ENCODE measurements at places on chromosomes 3 and 15. TPM values are rescaled to one million over a fixed set of nuclear protein-coding genes. Genes with fewer than 3 reads are reported as not detected.

The XCR1 gene
- total RNA-seq = not detected

The SLC22A13 gene
- total RNA-seq = 0.94 TPM

The MYLK gene
- 15.1 TPM for total RNA-seq

The PDIA3 gene
- total RNA-seq = 34.3 TPM

The PLA2G4B gene
- total RNA-seq = 2.5 TPM

The ANKUB1 gene
- total RNA-seq = 0.78 TPM

The NEK10 gene
- 25.7 TPM for total RNA-seq

The XIRP1 gene
- not detected for total RNA-seq

The CCDC54 gene
- total RNA-seq = 0.16 TPM

The SLC25A36 gene
- 228 TPM for total RNA-seq

The RAB27A gene
- 7.6 TPM for total RNA-seq

The CFAP161 gene
- total RNA-seq = 2.7 TPM

The PRR20G gene
- not detected for total RNA-seq

DNA sequence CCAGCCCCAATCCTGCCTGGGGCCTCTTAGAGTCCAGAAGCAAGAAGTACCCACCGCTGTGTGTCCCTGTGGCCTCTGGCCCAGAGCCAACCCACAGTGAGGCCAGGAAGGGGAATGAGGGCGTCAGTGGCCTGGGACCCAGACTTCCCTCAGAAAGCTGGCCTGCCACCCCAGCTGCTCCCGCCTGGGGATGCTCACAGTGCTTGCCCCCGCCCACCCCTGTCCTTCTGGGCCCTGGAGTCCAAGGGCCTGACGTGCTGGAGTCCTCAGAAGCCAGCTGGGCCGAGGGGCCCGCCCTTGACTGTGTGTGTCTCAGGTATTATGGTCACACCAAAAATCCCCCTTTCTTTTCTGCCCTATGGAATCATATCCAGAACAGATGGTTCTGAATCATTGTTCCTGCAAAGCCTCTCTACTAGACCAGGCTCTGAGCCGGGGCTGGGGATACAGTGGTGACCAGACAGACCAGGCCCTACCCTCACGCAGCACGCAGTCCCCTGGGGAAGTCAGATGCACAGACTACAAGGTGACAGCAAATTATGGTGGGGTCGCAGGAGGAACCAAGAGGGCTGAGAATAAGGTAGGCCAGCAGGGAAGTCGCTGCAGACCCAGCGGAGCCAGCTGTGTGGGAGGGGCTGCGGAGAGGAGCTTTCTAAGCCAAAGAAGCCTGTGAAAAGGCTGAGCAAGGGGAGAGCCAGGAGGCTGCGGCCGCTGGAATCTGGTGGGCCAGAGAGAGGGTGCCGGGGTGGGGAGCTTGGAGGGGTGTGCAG is 99.1 kb downstream of the VGLL4 start:
- DNase-seq = no peak

- DNase-seq = no peak
These were observed 53.5 kb upstream of the CPNE4 start for GRCh38 chr3:132088291-132088690.

DNA sequence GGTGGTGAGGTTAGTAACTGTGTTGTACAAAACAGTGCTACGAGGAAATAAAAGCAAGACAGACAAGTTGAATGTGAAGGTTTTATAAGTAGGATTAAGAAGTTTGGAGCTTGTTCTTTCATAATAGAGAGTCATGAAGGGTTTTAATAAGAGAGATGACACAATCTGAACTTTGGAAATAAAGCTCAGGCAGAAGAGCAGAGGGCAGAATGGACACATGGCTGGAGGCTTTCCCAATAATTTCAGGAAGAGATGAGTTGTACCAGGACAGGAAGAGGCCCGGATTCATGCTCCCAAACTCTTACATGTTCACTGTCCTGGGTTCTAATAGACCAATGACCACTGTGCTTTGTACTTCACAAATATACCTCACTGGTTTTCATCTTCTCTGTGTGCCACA is 194.8 kb downstream of the SLC9A9 start:
- DNase-seq = no peak

GRCh38 chr3:66501483-66502244 is 842 bp upstream of the LRIG1 start:
- DNase-seq = no peak

DNA sequence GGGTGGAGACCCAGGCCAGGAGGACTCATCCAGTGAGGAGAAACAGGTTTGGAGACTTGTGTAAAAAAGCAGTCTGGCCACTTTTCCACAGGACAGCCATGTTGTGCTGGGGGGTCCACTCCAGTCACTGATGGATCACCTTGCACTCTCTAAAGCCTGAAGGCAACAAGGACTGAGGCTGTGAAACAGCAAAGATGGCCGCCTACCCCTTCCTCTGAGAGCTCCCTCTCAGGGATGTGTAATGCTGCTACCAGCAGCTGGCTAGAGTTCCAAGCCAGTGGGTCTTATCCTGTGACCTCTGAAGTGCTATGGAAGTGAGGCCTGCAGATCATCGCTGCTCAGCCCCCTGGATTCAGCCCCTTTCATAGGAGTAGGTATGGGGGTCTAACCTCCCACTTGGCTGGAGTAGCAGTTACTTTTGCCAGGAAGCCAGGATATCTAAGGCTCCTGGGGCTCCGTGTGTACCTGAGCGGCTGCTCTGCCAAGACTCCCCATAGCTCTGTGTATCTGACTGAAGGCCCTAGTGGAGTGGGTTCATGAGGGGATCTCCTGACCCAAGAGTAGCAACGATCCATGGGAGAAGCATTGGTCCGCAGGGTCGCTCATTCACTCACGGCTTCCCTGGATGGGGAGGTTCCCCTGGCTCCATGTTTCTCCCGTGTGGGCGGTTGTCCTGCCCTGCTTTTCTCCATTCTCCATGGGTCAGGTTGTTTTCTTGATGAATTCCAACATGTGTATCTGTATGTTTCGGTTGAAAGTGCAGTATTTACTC is 69.9 kb upstream of the TNFSF10 start:
- DNase-seq = no peak

- no peak for DNase-seq
These were observed 5.6 kb upstream of the ASB14 start for GRCh38 chr3:57298041-57298440.

- DNase-seq = no peak
These were observed 53.3 kb downstream of the SLC6A6 start for GRCh38 chr3:14455571-14456317.

DNA sequence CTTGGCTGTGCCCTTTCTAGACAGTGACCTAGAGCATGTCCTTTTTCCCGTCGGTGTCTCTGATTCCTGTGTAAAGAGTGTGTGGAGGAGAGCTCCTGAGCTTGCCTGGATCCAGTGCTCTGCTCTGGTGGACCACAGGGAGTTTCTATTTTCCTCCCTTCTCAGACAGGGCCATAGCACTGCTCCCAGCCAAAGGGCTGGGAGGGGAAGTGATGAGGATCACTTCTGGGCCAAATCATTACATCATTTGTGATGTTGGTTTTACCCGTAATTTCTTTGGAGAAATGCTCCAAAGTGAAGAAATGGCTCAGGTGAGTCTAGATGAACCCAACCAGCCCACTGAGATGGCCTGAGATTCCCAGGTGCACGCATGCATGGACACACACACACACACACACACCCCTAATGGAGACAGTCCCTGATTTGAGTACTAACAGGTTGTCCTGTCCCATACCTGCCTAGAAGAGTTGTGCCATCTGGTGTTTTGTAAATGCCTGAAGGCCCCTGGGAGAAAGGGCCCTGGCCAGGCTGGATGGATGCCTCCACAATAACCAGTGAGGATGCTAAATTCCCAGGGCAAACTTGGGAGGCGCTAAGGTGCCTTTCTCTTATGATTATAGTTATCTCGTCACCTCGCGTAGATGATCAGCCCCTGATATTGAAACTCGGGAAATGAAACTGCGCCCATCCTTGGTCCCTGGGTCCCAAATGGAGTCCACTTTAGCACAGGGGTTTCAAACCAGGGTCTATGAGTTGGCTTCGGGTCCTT is 86.9 kb downstream of the ASB7 start:
- DNase-seq = no peak

GRCh38 chr15:53872410-53872809 is 105.8 kb upstream of the UNC13C start:
- DNase-seq = no peak

- DNase-seq = no peak
These were observed 104.3 kb downstream of the OXNAD1 start for GRCh38 chr3:16369276-16369675.

DNA sequence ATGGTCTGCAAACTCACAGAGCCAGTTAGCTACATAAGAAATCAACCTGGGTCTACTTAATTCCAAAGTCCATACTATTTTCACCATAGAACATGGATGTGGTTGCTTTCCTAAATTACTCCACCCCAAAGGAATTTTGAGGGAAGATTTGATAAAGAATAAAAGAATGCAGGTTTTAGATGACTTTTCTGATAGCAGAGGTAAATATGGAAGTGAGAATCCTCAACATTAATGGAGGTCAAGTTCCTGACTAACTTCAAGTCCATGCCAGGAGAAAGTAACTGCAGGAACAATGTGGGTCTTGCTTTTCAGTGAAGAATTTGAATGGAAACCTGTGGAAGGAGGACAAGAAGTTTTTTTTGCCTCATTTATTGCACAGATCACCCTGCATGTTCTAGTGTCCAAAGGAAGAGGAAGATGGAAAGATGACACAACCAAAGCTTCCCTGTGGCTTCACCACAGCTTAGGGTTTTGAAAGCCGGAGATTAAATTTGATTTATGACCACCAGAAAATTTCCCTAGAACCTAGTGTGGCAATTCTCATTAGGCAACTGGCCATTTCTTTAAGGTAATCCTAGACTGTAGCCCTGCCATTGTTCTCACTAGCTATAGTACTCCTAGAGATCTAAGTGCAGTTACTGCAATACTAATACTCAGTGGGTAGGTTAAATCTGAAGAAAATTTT is 429.7 kb downstream of the RAP2B start:
- no peak for DNase-seq

GRCh38 chr3:66344848-66345578 is 124.2 kb downstream of the SLC25A26 start:
- DNase-seq = no peak

DNA sequence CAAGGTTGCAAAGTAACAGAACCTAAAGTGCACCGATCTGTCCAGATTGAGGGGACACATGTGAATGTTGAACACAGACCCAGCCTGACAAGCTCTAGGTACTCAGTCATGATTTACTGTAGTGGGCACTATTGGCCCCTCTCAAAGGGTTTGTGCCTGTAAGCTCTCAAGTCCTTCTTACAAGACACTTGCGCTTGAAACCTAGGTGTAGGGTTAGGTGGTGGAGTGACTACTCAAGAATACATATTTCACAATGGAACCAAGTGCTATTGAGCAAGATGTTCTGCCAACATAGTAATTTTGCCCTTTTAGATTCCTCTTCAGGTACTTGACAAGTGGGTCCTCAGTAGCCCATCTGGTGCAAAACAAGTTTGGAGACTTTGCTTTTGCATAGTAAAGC is 169.9 kb downstream of the AKAP13 start:
- DNase-seq = no peak

DNA sequence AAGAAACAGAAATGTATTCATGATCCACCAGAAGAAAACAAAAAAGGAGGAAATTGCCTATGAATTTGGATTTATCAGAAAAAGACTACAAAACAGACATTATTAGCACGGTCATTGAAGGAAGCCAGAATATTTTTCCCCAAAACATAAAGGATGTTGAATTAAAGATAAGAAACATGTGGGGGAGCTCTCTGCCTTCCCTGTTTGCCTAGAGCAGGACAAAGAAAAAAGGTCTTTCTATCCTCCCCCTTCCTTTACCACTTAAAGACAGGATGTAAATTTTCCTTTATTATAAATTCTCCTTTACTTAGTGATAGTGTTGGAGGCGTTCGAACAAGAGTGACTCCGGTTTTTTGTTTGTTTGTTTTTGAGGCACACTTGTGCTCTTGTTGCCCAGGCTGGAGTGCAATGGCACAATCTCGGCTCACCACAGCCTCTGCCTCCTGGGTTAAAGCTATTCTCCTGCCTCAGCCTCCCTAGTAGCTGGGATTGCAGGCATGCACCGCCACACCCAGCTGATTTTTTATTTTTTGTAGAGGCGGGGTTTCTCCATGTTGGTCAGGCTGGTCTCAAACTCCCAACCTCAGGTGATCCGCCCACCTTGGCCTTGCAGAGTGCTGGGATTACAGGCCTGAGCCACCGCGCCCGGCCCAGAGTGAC is 14.9 kb upstream of the RPN1 start:
- DNase-seq = no peak
